Astrocyte (in vitro differentiated cells and primary cell): ENCODE measurements at places on chromosomes 16 and 17.

- H3K27ac ChIP-seq = no peak overlapping the region
- peak; percentile 59 for DNase-seq
- H3K4me1 ChIP-seq = peaks cover 16% of the 10 kb centered on the region
- H3K4me3 ChIP-seq = no peak overlapping the region
These were observed 177.8 kb upstream of the TBX2 start for GRCh38 chr17:61221597-61222471.

DNA sequence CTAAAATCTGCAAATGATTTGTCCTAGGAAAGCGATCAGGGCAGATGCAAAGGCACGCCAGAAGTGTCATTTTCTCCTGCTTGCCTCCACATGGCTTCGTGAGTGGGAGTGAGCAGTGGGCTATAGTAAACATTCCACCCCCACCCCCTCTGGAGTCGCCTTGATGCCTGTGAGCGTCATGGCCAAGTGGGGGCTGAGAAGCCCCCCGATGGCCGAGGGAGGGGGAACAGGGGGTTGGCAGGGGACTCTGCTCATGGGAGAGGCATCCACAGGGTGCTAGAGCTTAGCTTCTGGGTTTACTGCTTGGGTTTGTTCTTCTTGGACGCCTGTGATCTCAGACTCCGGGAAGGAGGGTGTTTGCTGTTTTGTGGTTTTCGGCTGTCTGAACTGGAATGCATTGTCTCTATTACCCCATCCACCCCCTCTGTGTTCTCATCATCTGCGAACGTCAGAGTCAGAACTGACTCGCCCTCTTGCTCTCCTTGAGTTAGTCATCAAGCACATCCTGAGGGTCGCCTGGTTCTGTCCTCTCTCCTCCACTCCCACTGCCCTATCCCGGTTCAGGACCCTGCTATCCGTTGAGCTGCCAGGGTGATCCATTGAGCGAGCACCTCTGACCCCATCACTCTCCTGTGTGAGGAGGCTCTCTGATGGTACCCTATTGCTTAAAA is 15.4 kb downstream of the TNS4 start:
- no peaks in the 10 kb centered on the region for H3K27me3 ChIP-seq
- no peaks in the 10 kb centered on the region for H3K36me3 ChIP-seq
- peaks cover 42% of the 10 kb centered on the region for H3K4me1 ChIP-seq
- DNase-seq = peak; percentile 99
- peak overlapping the region; percentile 96 for H3K27ac ChIP-seq

- H3K4me1 ChIP-seq = no peaks in the 10 kb centered on the region
- DNase-seq = peak; percentile 6
- H3K27ac ChIP-seq = no peak overlapping the region
- H3K4me3 ChIP-seq = no peak overlapping the region
- H3K27me3 ChIP-seq = no peaks in the 10 kb centered on the region
These were observed 3.2 kb downstream of the TERB1 start for GRCh38 chr16:66798161-66798560.

GRCh38 chr17:7440113-7440833 is 961 bp downstream of the FGF11 start:
- no peak for DNase-seq
- H3K27me3 ChIP-seq = peaks cover 27% of the 10 kb centered on the region
- no peaks in the 10 kb centered on the region for H3K36me3 ChIP-seq
- H3K27ac ChIP-seq = no peak overlapping the region
- peak overlapping the region; percentile 51 for H3K4me3 ChIP-seq
- H3K4me1 ChIP-seq = peaks cover 35% of the 10 kb centered on the region

DNA sequence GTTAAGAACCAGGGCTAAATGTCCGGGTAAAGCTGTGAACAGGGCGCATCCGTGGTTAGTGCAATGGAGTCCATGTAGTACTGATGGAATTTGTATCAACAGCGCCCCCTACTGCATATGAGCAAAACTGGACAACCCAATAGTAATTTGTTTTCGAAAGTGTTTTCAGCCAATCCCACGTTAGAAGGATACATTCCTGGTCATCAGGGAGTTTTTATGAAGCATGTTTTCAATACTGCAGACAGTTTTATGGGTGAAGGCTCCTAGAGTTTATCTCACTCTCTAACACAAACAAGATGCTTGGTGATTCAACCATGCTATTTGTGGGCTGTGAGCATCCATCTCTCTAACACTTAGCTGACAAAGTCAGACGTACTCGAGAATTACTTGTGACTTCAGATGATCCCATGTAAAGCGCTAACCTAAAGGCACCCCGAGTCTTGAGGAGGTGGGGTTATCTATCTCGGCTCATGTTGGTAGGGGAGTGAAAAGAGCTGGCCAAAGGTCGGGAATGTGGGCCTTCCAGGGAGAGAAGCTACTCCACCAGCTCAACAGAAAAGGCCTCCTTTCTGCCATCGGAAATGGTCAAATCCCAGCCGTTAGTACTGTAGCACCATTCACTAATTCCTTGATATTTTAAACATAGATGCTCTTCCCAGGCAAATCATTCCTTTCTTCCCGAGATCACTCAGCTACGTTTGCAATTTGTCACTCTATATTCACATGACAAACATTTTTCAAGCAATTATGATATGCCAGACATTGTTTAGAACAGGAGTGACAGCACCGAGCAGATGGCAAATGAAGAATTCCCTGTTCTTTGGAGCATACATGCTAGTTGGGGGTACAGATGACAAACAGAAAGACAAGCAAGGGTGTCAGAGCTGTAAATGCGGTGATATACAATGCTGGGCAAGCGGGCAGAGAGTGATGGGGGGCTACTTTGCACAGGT is 46.9 kb upstream of the HNF1B start:
- no peak overlapping the region for H3K27ac ChIP-seq
- H3K27me3 ChIP-seq = no peaks in the 10 kb centered on the region
- no peaks in the 10 kb centered on the region for H3K36me3 ChIP-seq

DNA sequence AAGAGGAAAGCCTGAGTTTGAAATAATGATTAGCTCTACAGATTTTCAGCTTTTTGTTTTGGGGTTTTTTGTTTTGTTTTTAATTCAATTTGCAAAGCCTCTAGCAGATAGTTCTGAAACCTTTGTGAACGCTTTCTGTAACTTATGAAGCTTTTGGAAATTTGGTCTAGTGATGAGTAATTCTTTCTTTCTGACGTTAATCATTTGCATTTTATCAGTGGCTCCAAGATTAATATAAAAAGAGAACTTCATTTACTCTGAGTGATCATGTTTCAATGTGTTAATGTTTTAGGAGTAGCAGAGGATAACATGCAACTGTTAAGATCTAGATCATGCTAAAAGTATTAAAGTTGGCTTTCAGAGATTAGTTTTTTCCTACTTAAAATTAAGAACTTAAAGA is 160.3 kb upstream of the TBX2 start:
- H3K27ac ChIP-seq = no peak overlapping the region
- H3K27me3 ChIP-seq = no peaks in the 10 kb centered on the region
- DNase-seq = peak; percentile 42
- H3K36me3 ChIP-seq = no peaks in the 10 kb centered on the region
- no peak overlapping the region for H3K4me3 ChIP-seq
- peaks cover 19% of the 10 kb centered on the region for H3K4me1 ChIP-seq
